NCI-H1105 treated with DMSO at 0.1 percent for 48 hours (cell line): ENCODE measurements at places on chromosomes 1 and 21.

DNA sequence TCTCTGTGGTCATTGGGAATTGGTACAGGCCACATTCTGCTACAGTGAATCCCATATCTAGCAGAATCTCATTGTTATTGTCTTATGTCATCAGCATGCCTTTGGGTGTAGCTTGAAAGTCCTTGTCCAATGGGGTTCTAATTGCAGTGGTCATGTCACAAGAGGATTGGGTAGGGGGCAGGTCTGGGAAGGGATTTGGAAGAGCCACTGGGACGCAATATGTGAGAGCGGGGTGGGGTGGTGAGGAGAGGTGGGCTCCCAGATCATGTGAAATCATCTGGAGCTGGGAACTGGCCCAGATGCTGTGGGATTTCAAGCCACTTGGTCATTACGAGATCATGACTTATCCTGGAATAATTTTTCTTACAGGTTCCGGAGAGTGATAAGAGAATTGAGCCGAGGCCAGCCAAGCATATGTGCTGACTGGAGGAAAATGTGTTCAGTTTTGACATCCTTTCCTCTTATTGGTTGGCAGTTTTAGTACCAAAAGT lies 16.3 kb downstream of the CNIH3 start:
- DNase-seq, result no peak

GRCh38 chr1:100265562-100265930 lies 470 bp upstream of the RTCA start:
- peak; percentile 33 for DNase-seq

DNA sequence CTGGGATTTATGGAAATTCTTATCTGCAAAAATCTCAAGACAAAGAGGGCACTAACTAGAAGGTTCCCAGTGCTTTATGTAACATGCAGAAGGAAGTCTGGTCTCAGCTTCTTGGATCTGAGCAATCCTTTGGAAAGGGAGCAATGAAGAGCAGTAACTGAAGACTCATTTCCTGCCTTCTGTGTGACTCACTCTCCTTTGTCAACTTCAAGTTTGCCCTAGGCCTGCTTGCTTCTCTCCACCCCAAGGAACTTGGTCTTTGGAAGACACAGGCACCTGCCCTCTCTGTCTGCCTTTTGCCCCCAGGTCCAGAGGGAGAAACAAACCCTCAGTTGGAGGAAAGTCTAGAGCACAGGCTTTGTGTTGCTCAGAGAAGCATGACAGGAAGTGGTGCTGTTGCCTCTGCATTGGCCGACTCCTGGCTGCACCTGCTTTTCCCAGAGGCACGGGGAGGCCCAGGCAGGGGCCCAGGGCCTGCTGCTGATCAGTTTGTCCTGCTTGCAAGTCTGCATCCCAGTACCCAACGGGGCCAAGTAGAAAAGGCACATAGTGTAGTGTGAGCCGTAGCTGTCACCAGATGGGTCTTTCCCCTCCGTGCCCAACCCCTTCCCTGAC lies 137.2 kb downstream of the DHRS3 start:
- DNase-seq, result no peak

DNA sequence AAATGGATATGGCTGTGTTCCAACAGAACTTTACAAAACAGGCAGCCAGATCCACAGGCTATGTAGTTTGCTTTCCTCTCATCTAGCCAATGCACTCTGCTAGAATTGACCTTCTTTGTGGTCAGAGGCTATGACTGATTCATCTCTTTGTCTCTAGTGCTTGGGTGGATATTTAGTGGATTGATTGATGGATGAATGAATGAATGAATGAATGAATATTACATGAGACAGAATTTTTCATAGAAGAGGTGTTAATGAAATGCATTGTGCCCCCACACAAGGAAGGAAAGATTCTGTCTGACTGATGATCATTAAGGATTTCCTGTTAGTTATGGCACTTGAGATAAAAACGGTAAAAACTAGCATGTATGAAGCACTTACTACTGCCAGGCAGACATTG lies 50.5 kb upstream of the ZYG11A start:
- DNase-seq, result no peak

- DNase-seq, result no peak
Observed at GRCh38 chr1:201095581-201095980, 16.6 kb downstream of the CACNA1S start.

DNA sequence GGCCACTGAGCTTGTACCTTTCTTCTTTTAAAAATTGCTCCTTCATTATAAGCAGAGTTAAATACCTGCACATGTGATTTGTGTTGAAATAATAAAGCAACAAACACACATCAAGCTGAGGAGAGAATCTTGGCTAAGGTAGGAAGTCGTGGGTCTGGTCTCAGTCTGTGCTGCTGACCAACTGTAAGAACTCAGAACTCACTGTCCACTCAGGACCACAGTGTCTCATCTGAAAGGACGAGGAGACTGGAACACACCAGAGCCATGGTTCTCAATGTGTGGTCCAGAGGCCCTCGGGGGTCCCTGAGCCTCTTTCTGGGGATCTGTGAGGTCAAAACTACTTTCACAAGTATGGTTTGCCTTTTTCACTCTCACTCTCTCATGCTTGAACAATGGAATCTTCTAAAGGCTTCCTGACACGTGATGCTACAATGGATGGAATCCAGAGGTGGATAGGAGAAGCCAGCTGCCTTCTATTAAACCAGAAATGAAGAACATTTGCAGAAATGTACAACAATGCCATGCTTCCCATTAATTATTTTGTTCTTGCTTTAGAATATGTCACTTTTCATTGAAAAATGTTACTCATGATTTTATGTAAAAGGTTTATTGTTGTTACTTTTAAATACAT lies 17.3 kb upstream of the ETS2 start:
- no peak for DNase-seq

DNA sequence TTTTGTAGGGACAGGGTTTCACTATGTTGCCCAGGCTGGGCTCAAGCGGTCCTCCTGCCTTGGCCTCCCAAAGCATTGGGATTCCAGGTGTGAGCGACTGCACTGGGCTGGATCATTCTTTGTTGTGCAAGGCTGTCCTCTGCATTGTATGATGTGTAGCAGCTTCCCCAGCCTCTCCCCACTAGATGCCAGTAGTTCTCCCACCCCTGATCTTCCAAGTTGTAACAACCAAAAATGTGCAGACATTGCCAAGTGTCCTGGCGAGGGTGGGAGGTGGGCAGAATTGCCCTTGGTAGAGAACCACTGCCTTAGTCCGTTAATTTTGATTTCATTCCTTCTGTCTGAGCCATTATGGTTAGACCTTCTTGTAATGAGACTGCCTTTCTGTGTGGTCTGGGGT lies 7.2 kb downstream of the GALNT2 start:
- DNase-seq, result no peak

DNA sequence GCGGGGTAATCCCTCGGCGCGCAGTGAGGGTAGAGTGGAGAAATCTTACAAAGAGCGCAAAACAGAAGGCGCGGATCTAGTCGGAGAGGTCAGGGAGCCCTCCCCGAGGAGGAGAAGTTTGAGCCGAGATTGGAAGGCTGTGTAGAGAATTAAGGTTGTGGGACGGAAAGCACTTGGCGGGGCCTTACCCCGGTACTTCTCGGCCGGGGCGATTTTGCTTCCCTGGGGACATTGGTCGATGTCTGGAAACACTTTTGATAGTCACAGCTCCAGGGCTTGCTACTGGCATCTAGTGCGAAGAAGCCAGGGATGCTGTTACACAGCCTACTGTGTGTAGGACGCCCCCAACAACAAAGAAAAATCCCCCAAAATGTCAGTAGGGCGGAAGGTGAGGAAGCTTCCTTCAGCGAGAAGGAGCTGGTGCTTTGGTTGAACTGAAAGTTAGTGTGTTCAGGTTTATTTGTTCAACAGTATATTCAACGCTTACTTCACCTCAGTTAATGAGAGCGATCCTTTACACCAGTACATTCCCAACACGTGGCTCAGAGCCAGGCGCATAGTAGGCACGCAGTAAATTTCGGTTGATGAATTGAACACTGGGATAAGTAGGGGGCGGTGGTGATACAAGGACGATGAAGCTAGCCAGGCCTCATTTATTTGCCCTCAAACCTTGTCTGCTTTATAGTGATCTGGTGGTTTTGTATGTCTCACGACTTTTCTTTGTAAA lies 807 bp downstream of the CEP85 start:
- peak; percentile 6 for DNase-seq

- DNase-seq, result no peak
Observed at GRCh38 chr1:66288048-66288447, 245.9 kb upstream of the SGIP1 start.

GRCh38 chr1:36326499-36326898 lies 3.1 kb upstream of the EVA1B start:
- DNase-seq, result peak; percentile 17

DNA sequence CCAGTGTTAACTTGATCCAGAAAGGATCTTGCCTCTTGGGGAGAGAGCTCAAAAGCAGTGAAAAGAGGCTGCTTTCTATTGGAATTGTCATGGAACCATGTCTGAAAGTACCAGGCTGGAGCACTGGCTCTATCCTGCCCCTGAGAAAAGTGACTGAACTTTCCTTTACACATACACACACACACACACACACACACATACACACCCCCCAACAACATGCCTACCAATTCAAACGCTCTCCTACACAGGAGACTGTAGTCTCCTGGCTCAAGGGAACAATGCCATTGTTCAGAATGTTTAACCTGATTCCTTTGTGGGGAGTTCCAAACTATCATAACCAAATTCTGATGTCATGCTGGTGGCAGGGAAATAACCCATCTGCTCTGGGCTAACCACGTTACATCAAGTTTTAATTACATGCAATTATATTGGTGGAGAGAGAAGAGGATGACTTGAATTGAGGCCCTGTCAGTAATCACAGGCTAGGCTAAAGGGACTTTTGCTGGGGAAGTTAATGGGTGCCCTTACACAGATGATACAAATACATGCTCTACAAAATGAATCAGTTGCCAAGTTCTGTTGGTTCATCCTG lies 52.3 kb upstream of the DUSP10 start:
- DNase-seq, result no peak
